ENCODE measurements at places on chromosomes 13 and 19. TPM values are rescaled to one million over a fixed set of nuclear protein-coding genes. Genes with fewer than 3 reads are reported as not detected.

The PRR19 gene
- total RNA-seq = 0.23 TPM

The TMC4 gene
- total RNA-seq = 0.20 TPM

The FPR1 gene
- total RNA-seq = not detected

The FRY gene
- 28.3 TPM for total RNA-seq

The C19orf85 gene
- not detected for total RNA-seq

The PSG3 gene
- not detected for total RNA-seq

The SPTBN4 gene
- 1.2 TPM for total RNA-seq

The HCN2 gene
- total RNA-seq = 2.4 TPM

The ZNF440 gene
- 7.7 TPM for total RNA-seq

The NLRP7 gene
- not detected for total RNA-seq

The C5AR2 gene
- total RNA-seq = 0.07 TPM

The IGFL1 gene
- not detected for total RNA-seq

The TLE5 gene
- total RNA-seq = 157 TPM

The CCNA1 gene
- total RNA-seq = 0.39 TPM

Measured in smooth muscle cell of the pulmonary artery (primary cell).